ENCODE measurements at places on chromosomes 7 and 10. TPM values are rescaled to one million over a fixed set of nuclear protein-coding genes. Genes with fewer than 3 reads are reported as not detected.

The NPY4R2 gene
- not detected for total RNA-seq

The NPSR1 gene
- total RNA-seq: not detected

The JCAD gene
- 37.4 TPM for total RNA-seq

The AOAH gene
- 1.1 TPM for total RNA-seq
